ENCODE measurements at places on chromosomes 5 and 9.

GRCh38 chr5:76999451-76999850 lies 30.8 kb upstream of the AGGF1 start:
- DNase-seq, result no peak

DNA sequence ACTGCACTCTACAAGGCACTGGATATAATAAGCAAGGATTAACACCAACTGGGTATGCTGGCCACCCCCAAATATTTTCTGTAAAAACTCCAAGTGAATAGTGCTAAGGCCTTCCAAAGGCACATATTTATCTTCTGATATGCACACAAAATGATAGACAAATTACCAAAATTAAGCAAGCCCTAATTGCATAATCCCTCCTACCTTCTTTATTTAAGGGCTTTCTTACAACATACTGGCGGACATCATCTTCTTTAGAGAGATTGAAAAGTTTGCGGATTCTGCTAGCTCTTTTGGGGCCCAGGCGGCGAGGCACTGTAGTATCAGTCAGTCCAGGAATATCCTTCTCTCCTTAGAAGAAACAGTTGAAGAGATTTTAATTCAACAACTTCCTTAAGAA lies 1.9 kb downstream of the RPS6 start:
- no peak for DNase-seq

DNA sequence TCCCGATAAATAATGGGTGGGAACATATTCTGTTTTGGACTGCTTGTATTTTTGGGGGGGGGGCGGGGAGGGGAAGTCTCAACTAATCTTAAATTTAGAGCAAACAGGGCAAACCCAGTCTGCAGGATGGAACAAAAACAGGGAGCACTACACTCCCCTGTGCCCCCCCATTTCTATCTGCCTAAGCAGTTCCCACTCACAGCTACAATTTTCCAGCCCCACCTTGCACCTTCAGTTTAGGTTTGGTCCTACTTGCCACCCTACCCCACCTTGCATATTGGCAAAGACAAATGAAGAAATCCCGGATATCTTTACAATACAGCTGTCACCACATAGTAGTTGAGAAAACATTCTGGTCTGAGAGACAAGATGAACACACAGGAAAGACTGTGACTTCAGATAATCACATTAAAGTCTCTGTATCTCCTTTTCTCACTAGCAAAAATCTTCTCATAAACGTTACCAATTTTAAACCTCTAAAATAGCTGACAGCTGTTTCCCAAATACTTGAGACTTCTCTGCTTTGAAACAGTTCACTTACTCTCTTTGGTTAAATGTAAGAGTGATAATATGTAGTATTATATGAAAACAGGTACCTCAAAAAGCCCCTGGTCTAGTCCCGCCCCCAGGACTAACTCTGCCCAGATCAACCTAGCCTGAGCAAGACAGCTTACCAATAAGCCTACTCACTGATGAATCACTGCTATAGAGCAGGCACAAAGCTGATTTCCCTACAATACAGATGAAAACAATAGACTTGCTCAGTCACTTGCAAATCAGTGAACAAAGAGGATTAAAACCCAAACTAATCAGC lies 5.2 kb upstream of the RAPGEF6 start:
- no peak for DNase-seq

DNA sequence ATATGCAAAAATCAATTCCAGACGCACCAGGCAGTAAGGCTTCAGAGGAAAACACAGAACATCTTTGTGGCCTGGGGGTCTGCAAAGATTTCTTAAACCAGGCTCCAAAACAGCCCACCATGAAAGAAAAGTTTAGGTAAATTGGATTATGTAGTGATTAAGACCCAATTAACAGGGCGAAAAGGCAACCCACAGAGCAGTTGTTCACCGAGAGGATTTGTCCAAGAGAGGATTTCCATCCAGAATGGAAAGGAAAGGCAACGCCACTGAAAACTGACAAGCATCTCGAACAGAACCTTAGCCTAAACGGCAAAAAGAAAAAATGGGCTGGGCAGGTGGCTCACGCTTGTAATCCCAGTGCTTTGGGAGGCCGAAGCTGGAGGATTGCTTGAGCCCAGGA lies 37.4 kb downstream of the GLT6D1 start:
- DNase-seq, result peak; percentile 12

DNA sequence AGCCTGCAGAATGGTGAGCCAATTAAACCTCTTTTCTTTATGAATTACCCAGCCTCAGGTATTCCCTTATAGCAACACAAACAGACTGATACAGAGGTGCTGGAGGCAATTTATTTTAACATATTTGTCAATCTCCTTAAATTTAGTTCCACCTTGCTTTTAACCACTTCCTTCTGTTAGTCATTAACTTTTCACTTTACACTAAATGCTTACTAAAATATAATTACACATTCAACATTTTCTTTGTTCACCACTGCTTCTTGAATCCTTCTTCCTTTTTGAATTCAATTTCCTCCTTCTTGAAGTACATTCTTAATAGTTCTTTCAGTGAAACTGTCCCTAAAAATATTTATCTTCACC lies 39.4 kb downstream of the LYRM7 start:
- no peak for DNase-seq

DNA sequence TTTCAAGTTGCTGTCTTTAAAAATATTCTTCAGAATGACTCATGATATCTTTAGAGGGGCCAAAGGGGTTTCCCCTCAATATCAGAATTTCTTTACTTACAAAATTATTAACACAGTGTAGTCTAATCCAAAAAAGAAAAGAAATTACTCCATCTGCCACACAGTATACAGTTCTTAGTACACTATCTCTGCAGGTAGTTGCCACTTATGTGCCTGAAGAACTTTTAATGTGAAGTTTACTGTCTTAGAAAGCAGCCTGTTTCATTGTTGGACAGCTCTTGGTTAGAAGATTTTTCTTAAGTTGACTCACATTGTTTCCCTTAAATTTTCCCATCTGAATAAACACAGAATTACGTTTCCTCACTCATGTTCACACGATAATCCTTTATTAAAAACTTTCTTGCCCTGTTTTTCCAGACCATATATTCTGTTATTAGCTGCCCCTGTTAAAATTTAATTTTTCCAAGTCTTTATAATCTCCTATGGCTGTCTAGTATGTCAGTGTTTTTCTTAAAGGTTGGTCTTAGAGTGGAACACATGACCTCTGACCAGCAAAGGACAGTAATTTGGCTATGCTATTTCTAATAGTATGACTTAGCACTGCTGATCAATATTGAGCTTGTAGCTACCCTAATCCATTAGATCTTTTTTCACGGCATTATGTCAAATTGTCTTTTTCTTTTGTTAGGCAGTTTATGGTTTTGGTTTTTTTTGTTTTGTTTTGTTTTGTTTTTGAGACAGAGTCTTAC lies 21.8 kb upstream of the FKTN start:
- DNase-seq, result no peak

DNA sequence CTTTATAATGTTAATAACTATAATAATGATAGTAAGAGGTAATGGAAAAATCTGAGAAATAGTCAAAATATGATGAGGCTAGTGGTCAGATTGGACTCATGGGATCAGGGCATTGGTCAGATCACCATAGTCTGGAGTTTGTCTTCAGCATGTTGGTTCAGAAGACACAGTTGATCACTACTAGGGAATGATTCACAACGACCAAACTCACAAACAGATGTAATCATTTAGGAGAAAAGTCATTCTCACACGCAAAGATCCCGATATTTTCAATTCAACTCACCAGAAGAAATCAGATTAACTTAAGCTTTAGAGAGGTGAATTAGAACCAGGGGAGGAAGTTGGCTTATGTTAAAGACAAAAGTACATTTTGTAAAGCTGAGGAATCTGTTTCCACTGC lies 131.8 kb downstream of the LURAP1L start:
- DNase-seq, result no peak

GRCh38 chr9:122180633-122181032 lies 20.9 kb downstream of the MORN5 start:
- no peak for DNase-seq

DNA sequence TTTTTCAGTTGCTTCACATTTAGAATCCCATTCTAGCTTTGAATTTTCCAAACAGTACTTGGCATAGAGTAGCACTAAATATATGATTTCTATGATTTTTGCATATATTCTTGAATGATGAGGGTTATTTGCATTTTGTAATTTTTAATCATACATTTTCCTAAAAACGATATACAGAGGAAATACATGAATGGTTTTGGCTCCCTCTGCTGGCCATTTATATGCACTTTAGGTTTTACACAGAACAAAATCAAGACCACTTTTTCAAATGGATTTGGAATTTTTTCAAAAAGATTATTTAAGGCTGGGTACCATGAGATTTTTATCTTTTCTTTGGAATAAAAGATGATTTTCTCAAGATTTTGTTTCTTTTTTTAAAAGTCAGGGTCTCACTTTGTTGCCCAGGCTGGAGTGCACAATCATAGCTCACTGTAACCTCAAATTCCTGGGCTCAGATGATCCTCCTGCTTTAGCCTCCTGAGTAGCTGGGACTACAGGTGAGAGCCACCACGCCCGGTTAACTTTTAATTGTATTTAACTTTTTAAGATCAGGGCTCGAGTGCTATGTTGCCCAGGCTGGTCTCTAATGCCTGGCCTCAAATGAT lies 16.7 kb upstream of the COMMD10 start:
- DNase-seq, result peak; percentile 38

- no peak for DNase-seq
Observed at GRCh38 chr5:6029811-6030271, 348.5 kb downstream of the MED10 start.

GRCh38 chr5:165161204-165161603 lies 1655.8 kb downstream of the MAT2B start:
- no peak for DNase-seq

GRCh38 chr5:103840600-103840999 lies 278.0 kb upstream of the NUDT12 start:
- no peak for DNase-seq

- no peak for DNase-seq
Observed at GRCh38 chr5:120604884-120605283, 140.8 kb downstream of the PRR16 start.

All from lower leg skin (tissue), 4 donors.